ENCODE measurements at places on chromosomes 3 and 15.

- DNase-seq = no peak
Measured at GRCh38 chr15:72770673-72771328, 12.8 kb downstream of the ADPGK start.

GRCh38 chr3:146818866-146819265 is 213.7 kb upstream of the PLSCR5 start:
- no peak for DNase-seq

DNA sequence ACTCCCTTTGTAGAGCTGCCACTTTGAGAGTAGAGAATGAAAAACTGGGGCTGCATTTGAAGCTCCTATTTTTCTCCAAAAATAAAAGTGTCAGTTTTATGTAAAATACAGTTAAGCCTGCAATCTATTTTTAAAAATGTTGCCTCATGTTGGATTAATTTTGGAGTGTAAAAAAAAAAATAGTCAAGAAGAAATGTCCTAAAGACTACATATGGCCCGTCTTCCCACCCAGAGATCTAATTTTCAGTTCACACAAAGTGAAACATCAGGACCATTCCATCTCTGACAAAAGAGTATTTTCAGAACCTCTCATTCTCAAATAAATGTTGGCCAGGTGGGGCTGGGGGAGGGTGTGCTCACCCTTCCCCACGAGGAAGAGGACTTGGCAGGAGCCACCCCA is 62.7 kb downstream of the HHLA2 start:
- no peak for DNase-seq

- no peak for DNase-seq
Measured at GRCh38 chr3:78204977-78205376, 1165.1 kb downstream of the ROBO2 start.

DNA sequence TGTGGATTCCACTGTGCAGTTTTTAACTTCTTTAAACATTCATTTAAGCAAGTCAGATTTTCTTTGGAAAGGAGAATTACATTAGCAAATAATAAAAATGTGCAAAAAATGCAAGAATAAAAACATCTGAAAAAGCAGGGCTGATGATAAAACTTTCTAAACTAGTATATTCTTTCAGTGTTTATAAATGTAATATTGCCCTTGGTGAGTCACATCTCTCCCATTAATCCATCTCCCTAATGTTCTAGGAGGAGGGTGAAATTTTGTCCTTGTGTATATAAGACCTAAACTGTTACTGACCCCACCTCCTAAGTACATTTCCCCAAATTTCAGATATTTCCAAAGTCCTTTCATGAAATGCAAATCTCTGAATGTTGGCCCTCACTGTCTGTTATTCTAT is 28.5 kb upstream of the DCUN1D1 start:
- DNase-seq = no peak

DNA sequence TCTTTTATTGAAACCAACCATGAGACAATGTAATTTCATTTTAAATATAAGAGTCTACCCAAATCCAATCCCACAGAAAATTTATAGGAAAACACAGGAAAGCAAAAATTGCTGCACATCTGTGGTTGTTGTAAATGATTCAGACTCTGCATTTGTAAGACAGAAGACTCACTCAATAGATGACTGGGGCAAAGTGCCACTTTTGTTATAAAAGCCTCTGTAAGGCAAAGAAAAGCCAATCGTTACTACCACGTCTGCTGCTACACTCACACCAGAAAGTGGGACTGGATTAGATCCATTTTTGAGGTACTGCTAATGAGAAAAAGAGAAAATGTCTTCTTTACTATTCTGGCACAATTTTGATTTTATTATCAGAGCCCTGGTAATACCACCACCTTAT is 74.9 kb downstream of the SEMA6D start:
- DNase-seq = no peak

DNA sequence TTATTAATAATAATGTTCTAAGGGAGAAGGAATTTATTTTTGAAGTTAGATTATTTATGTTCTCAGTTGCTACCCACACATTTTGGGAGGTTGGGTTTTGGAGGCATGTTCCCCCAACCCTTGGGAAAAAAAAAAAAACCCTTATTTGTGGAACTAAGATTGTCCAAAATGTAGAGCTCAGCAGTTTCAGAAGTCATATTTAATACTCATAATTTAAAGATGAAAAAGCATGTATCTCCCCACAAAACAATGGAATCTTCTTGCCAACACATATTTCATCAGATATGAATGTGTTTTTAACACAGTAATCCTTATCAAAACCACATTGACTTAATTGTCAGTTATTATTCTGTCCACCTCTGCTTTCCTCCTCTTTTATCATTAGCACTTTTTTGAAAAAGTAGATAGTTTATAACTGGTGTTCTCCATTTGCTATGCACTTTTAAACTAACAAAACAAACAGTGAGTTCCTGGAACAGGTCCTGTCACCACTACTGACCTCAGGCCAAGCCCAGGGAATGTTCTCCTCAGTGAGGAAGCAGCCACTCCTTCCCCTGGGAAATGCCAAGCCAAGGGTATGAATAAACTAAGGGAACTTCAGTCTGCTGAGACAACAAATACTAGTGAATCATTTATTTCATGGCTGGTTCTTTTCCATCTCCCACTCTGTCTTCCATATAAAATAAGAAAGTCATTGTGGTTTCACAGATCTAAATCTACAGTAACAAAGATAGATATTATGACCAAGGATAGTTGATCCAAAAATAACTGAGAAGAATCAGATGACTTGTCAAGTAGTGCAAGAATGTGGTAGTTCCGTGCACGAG is 414.4 kb upstream of the ALCAM start:
- no peak for DNase-seq

GRCh38 chr3:12139111-12139511 is 19.6 kb downstream of the TIMP4 start:
- no peak for DNase-seq

DNA sequence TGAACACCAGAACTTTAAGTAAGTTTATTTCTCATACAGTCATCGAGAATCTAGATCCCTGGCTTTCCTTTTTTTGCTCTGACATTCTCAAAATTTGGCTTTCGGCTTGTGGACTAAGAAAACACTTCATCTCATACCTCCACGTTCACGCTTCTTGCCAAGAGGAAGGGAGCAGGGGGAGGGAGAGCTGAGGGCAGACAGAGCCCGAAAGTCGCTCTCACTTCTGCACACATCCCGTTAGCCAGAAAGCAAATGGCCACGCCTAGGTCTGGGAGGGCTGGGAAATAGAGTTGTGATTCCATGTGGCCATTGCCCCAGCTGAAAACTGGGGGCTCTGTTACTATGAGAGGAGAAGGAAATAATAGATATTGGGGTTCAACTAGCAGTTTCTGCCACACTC is 57.3 kb downstream of the MAP6D1 start:
- DNase-seq = no peak

GRCh38 chr3:52240886-52241370 is 2.0 kb upstream of the TWF2 start:
- DNase-seq = no peak

- no peak for DNase-seq
Measured at GRCh38 chr3:32082721-32083120, 23.7 kb upstream of the GPD1L start.
